Umbilical cord (tissue), 2 donors: ENCODE measurements at places on chromosomes 1 and 21.
A peak's percentile ranks its signal among the peaks of the same experiment; 100 is the strongest.

GRCh38 chr1:12344596-12345349 lies 114.9 kb downstream of the VPS13D start:
- peak; percentile 32 for DNase-seq

DNA sequence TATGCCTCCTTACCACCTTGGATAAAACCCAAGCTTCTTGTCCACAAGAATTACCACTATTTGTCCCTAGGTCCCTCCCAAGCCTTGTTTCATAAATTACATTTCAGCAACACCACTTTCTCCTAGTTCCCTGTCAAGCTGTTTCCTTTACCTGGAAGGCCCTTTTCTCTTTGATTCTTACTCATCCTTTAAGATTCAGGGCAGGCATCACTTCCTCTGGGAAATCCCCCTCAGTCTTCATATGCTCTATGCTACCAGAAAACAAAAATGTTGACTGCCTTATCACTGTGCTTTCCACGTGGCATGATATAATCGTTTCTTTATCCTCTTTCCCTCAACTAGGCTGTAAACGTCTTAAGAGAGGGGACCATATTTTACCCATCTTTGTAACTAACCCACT lies 102.7 kb downstream of the LYST start:
- DNase-seq, result no peak

- no peak for DNase-seq
Measured at GRCh38 chr1:162671664-162672410, 39.6 kb downstream of the DDR2 start.

- peak; percentile 65 for DNase-seq
Measured at GRCh38 chr1:116365353-116365780, 7.7 kb upstream of the ATP1A1 start.

DNA sequence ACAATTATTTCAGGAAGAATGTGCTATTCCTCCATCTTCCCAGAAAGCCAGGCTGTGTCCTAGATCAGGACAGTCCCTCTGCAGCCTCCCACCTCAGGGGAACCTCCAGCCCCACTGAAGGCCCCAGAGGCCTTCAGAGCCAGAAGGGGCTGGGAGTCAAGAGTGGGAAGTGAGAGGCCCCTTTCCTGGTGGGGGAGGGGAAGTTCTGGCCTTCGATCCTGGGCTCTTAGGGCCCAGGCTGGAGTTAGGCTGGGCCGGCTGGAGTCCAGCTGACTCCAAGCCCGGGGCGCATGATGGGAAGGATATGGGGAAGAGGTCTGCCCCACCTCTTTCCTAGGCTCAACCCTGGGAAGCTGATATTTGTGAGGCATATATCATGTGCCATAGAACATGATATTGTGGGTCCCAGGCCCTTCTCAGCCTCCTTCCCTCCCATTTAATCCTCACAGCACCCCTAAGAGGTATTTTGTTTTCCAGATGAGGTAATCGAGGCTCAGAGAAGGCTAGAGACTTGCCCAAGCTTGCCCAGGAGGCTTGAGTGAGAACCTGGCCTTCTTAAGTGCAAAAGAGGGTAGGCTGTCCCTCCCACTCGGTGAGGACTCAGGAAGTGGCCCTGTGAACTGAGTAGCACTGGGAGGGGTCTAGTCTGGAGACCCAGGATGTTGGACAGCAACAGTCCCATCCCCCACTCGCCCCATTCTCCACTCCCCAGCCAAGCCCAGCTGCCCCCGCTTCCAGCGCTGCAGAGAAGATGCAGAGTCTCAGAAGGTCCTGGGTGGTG lies 18.6 kb upstream of the HSPG2 start:
- DNase-seq, result no peak

DNA sequence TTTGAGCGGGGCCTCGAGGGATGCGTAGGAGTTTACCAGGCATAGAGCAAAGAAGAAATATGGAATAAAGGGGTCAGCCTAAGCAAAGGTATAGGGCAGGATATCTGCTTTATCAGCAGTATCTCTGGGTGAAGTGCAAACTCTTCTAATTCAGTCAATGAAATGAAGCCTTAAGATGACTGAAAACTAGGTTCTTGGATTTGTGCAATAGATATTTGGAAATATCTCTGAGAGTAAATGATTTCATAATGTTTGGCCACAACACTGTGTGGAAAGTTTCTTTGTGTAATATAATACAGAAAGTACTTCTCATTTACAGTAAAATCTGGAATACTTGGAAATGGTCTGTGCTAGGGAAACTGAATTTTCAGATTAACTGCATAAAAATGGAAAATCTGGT lies 26.1 kb downstream of the KCNJ15 start:
- no peak for DNase-seq
